ENCODE measurements at places on chromosomes 13 and 19.
A peak's percentile ranks its signal among the peaks of the same experiment; 100 is the strongest.

GRCh38 chr13:113364311-113364889, 470 bp upstream of the GRTP1 start:
- DNase-seq: no peak

- no peak for DNase-seq
Observed at GRCh38 chr19:29326849-29327840, 114.2 kb upstream of the UQCRFS1 start.

GRCh38 chr13:43432958-43433357, 353.8 kb downstream of the ENOX1 start:
- DNase-seq: no peak

GRCh38 chr13:40404407-40404806, 262.0 kb downstream of the FOXO1 start:
- DNase-seq: no peak

DNA sequence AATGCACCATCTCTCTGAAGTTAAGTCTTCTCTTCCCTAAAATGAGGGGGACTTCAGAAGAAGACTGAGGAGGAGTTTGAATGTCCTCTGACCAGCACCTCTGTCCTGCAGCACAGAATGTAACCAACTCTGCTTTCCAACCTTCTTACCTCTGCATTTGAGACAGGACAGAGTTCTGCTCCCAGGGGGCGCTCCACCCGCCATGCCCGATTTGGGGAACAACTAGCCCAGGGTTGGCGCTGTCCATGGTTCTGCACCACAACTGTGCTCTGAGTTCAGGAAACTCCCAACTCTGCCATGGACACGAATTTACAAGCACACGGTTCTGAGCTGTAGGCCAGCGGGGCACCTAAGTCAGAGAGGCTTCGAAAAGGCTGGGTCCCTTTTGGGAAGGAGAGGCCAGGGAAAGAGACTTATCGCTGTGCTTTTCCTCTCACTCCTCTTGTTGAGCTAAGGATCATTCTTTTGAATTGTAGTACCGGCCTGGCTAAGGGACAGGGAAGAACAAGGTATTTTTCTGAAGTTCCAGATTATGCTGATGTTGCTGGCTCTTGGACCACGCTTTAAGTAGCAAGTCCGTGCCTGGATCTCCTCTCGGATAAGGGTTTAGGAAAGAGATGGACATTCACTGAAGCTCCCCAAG, 22.2 kb downstream of the SIGLEC5 start:
- DNase-seq: peak; percentile 62

GRCh38 chr19:55452749-55453346, 8.6 kb downstream of the ISOC2 start:
- peak; percentile 32 for DNase-seq

GRCh38 chr19:31947436-31948115, 397.8 kb upstream of the ZNF507 start:
- no peak for DNase-seq

- no peak for DNase-seq
Observed at GRCh38 chr13:26996965-26997752, 174.5 kb downstream of the USP12 start.

GRCh38 chr19:33406521-33407139, 33.1 kb downstream of the CEBPG start:
- peak; percentile 73 for DNase-seq

DNA sequence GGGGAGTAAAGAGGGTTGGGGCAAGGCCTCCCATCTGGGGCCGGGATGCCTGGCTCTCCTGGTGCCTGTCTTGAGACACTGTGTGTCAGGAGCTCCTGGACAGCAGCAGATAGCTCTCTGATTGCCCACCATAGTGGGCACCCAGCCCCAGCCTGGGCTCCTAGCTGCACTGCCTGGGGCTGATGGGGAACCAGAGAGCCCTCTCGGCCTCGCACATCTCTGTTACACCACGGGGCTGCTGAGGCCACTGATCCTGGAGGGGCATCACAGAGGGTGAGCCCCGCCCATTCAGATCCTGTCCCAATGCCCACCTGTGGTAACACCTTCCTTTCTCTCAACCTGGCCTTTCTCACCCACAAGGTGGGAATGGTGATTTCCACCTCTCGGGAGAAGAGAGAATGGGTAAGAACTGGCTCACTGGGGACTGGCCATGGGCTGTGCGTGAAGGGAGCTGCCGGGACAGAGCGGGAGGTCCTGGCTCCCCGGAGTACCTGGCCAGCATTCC, 135.9 kb downstream of the URI1 start:
- DNase-seq: no peak

DNA sequence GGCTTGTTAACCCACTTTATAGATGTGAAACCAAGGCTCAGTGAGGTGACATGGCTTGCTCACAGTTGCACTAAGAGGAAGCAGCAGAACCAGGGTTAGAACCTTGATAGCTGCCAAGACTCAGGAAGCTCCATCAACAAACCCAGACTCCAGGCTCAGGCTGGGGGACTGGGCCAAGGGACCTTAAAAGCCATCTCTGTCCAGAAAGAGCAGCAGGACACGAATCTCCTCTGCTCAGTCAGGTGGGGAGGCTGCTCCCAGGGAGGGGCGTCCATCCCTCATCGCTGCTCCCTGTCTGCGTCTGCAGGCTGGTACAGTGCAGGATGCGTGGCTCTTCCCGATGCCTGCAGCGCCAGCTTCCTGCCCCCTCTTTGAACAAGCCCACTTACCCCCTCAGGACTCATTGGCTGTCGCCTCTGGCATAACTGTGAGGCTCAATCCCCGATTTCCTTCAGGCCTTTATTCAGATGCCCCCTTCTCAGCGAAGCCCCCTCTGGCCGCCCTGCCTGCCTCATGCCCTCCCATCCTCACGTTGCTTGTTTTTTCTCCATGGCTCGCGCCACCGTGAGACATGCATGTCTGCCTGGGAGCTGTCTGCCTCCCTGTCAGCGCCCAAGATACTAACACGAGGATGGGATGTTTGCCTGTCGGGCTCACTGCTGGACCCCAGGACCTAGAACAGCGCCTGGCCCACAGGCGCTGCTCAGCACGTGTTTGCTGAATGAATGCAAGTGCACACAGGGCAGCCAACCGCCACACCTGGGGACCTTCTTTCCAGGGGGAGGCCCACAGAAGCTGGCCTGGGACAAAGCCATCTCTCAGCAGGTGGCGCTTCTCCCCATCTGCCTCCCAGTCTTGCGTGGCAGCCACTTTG, 21.5 kb downstream of the AKT2 start:
- DNase-seq: no peak

- no peak for DNase-seq
Observed at GRCh38 chr13:32284927-32285632, 30.1 kb downstream of the ZAR1L start.

DNA sequence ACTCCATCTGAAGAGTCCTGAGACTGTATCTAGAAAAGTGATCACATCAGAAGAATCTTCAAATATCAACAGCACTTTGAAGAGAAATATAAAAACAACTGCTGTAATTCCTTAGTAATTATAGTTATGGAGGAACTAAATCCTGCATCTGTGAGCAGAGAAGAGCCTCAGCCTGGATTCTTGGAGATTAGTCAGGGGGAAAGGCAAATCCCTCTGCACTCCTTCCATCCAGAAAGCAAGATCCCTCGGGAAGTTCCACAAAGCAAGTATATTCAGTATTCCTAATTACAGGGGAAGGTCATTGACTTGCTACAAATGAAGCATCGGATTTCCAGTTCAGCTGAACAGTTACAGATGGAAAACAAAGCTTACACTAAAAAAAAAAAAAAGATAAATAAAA, 256.6 kb upstream of the IPO5 start:
- DNase-seq: no peak

DNA sequence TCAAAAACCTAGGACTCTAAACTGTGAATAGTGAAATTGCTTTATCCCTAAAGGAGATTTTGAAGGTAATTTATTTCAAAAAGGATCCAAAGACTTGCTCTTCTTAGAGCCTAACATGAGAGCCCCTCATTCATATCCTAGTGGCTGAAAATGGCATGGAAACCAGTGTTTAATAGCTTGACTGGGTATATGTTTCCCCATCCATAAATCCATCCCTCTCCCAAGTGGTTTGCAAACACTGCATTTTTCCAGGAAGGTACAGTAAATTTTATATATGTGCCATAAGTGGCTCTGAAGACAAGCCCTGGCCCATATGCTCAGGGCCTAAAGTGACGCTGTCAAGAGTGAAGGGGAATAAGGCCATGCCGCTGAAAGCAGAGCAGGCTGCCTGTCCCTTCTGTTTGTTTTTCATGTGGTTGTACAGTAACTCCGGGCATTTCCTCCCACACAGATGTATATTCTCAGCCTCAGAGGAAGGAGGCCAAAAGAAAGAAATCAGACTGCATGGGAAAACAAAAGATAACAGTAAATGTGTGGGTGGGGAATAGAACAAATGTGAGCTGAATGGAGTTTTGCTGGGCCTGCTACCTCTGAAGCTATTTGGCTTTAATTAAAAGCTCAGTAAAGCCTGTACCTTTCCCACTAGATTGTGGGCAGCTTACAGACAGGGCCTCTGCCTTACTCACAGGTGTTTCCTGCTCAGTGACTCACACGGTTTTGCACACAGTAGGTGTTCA, 181.9 kb downstream of the PCDH9 start:
- DNase-seq: no peak

DNA sequence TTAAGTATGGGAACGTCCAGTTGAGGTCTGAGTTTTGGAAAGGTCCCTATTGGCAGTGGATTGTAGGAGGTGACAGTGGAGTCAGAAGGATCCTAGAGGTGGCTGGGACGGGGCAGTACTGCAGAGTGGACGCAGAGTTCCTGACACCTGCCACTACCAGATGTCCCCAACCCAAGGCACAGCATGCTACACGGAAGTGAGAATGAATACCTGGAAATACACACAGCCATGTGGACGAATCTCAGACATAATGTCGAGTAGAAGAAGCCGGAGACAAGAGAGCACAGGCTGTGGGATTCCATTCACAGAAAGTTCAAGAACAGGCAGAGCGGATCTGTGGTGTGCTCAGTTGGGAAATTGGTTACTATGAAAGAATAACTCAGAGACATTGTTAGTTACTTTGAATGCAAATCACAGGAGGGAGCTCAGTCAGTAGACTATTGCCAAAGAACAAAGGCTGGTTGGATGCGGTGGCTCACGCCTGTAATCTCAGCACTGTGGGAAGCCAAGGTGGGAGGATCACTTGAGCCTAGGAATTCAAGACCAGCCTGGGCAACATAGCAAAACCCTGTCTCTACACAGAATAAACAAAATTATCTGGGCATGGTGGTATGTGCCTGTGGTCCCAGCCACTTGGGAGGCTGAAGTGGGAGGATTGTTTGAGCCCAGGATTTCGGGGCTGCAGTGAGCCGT, 37.4 kb downstream of the RYR1 start:
- DNase-seq: no peak

GRCh38 chr13:106011600-106011999, 523.9 kb downstream of the EFNB2 start:
- no peak for DNase-seq

DNA sequence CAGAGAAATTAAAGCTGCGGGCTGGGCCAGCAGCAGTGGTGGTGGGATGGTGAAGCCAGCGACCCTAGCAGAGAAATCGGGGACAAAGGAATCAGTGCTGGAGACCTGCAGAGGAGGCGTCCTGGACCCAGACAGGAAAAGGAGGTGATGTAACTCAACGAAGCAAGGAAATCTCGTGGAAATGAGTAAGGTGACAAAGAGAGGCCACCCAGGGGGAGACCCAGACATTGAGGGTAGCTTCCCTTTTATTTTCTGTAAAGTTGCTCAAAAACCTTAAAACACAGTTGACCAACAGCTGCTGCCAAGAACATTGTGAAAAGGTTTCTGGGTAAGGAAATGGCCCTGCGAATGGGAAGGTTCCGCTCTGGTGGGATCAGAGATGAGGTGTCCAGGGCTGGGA, 13.3 kb upstream of the RETN start:
- no peak for DNase-seq

DNA sequence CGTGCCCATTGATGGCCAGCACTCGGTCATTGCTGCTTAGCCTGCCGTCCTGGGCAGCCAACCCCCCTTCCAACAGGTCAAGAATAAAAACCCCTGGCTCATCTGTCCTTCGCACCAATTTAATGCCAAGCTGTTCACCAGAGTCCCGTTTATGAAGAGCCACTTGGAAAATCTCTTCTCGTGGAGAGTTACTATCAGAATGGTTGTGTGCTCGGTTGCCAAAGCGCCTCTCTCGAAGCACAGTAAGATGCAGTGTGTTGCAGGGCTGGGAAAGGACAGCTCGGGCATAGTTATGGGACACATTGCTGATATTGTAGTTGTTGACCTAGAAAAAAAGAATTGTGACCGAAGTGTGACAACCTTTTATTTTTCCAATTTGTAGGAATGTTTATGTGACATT, 57.9 kb downstream of the LNX2 start:
- DNase-seq: no peak

DNA sequence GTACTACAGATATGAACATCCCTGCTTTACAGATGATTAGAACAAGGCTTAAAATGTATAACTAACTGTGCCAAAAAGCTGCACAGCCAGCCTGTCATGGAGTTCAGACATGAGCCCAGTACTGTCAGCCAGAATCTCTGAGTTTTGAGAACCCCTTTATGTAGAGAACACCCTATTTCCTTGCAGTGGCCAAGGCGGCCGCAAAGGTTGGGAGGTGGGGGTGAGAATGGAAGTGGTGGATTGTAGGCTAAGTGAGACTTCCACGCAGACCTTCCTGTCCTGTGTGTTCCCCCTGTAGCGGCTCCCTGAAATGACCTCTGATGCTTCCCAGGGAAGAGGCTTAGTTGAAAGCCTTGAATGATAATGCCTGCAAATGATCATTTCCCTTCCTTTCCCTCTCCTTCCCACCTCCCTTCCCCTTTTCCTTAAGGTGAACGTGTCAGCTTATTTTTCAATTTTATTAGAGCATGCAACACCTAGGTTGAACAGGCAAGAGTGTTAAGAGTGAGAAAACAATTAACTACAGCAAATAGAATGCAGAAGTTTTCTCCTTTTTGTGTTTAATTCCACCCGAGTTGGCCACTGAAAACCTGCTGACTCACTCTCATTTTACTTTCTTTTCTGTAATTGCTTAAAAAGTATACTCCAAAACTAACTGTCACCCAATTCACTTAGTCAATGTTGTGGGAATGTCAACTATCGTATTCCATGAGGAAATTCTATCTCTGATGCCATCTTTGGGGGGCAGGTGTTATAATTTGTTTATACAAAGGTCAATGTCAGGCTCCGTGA, 167.0 kb upstream of the EDNRB start:
- no peak for DNase-seq

DNA sequence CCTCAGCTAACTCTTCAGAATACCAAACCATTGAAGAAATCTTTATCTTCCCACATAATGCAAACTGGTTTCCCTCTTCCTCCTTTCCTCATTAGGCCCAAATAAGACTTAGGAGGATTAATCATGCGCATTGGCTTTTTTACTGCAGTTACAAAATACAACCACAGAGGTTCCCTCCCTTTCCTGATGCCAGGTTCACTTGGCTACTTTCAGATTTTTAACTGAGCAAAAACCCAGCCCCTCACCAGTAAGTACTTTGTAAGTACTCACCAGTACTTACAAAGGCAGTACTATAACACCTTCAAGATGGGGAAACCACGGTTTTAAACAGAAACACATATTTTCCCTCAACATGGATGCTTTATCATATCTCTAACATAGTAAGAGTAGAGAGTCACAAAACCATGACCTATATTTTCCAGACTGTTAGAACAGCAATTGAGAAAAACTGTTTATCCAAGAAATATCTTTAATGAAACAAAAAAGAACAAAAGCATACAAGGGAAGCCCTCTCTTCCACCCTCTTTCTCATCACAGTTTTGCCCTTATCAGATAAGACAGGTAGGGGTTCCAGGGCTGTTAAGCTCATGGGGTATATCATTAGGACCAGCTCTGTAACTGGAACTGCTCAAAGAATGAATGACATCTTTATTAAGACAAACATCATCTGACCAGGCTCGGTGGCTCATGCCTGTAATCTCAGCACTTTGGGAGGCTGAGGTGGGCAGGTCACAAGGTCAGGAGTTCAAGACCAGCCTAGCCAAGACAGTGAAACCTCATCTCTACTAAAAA, 12.7 kb downstream of the FOXO1 start:
- no peak for DNase-seq

- DNase-seq: no peak
Observed at GRCh38 chr19:44824761-44825160, 15.9 kb downstream of the BCAM start.
